ENCODE measurements at places on chromosomes 3 and 15. TPM values are rescaled to one million over a fixed set of nuclear protein-coding genes. Genes with fewer than 3 reads are reported as not detected.

DNA sequence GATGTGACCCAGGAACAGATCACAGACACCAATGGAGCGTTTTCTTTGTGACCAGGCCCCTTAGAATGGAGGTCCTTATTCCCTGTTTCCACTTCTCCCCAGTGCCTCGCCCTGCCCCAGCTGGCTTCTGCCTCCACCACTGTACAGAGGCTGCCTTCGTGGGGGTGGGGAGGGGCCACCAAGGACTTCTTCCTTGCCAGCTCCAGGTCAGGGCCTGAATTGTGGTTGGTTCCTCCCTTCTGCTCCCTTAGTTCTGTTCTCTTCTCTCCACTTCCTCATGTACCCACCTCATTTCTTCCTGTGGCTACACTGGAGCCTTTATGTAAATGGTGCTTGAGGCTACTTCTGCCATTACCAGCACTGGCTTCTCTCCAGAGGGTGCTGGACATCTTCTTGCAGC is 16.4 kb downstream of the TGM4 start:
- no peak for DNase-seq

The CYP19A1 gene
- total RNA-seq = not detected

DNA sequence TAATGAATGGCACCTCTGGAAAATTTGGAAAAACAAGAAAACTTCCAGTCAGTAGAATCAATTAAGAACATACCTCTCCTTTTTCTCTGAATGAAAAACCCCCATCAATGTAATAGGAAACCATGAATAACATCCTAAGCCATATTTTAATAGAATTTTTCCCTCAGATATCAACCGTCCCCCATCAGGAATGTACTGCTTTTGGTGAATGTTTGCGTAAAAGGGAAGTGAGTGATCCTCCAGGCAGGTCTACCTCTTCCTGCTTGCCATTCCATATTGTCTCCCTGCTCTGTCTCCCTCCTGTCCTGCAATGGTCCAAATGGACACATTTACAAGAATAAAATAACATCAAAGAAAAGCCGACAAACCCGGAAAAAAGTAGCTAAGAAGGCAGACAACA is 30.8 kb downstream of the LAMP3 start:
- no peak for DNase-seq

- no peak for DNase-seq
These were observed 38.2 kb downstream of the ABHD5 start for GRCh38 chr3:43728947-43729346.

GRCh38 chr3:29531644-29532043 is 250.8 kb downstream of the RBMS3 start:
- DNase-seq = no peak

DNA sequence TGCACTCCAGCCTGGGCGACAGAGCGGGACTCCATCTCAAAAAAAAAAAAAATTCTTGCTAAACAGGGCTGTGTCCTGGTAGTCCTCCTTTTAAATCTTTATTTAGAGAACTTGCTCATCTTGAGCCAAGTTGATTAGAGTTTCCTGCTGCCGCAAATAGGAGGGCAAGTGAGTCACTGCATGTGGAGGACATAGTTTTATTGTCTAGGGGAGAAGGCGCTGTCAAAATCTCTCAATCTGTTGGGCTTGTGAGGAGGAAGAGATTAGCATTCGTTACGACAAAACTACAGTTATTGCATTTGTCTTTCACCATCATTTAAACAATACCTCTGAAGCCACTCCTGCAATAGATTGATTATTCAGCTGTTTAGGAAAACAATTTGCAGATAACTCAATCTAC is 11.5 kb downstream of the MUC4 start:
- no peak for DNase-seq

The SENP7 gene
- 15.6 TPM for total RNA-seq

The CACNA2D2 gene
- total RNA-seq = 0.55 TPM

DNA sequence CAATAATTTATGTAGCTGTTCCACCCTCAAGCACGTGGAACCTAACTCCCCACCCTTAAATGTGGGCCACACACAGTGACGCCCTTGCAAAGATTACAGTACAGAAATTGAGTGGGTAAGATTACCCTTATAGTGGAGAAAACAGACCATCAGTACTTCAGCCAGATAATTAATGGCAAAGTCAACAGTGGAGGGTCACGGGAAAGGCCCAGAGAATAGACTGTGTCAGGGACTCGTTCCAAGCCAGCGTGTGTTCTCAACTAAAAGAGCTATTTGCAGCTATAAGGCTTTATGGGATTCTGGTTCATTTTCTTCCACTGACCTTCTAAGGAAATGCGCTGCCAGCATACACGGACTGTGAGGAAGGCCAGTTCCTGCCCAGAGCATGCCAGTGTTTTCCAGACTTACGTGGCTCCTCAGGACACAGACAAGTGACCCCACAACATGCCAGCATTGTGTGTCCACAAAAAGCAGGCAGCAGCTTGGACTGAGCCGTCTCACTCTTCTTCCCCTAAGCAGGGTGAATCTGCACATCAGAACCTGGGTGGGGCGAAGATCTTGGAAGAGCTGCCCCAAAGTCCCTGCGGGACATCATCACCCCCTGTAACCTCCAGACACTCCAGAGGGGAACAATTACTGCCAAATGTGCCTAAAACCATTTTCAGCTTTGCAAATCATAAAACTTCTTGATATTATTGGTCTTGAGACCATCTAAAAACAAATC is 428.5 kb downstream of the OCA2 start:
- DNase-seq = no peak

DNA sequence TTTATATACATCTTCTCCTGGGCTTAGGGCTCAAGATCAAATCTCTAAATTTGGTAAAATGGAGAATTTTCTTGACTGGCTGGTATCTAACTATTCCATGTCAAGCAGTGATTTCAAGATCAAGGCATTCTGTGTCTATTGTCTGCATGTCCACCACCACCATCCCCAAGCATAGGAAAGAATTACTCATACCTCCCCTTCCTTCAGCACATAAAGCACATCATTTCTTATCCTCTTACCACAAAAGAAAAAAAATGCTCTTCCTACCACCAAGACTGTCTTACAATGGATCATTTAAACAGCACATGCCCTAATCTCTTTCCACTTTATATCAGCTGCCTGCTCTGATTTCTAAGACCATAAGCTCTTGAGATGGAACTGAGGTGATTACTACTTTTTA is 470.5 kb upstream of the THBS1 start:
- no peak for DNase-seq

The CCR2 gene
- not detected for total RNA-seq

The DPPA2 gene
- not detected for total RNA-seq

DNA sequence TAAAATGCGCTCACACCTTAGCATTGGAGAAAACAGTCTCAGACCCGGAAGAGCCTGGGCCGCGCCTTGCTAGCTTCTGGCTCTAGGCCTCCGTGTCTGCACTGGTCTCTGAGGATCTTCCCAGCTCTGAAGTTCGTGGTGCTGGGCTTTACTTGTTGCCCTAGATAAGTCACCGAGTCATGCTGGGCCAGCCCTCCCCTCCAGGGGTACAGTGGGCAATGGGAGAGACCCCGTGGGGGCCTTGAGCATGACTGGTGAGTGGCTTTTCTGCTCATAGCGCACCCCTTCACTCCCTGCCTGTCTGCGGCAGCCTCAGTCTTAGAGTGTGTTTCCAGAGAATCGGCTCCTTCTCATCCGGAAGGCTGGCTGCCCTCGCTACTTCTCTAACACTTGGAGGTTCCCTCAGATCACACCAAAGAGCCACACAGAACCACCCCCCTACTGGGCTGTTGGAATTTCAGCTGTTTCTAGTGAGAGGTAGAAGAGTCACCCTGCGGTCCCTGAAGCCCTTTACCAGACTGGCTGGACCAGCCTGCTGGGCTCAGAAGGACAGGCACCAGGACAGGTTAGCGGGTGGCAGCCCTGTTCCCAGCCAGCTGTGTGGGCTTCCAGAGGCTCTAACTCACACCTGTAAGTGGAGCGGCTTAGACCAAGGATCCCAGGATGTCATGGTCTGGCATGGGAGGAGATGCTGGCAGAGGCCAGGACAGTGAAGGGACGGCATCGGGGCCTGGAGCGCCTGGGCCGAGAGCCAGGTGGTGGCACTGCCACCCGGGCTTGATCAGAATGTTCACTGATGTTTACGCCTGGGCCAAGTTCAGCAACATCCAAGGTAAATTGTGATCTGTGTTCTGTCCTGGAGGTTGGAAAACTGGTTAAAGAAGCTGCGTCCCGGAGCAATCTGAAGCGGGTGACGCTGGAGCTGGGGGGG is 17.9 kb downstream of the ALDH1A3 start:
- no peak for DNase-seq

Data from kidney epithelial cell (primary cell).